CD4-positive, alpha-beta T cell treated with Interleukin-21 for 1 hour (primary cell): ENCODE measurements at places on chromosomes 11 and 22.

DNA sequence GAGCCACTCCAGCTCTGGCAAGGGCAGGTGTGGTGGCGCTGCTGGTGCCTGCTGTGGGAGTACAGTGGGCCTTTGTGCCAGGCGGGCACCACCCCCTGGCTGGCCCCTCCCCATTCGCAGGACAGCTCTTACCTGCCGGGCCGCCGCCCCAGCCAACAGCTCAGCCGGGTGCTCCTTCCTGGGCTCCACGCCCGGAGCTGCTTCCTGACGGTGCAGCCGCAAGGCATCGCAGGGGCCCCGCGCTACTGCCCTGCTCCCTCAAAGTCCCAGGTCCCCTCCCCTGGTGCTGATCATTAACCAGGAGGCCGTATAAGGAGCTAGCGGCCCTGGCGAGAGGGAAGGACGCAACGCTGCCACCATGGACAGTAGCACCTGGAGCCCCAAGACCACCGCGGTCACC is at the start of gene SLC5A1:
SLC5A1 (plus strand) TSS at position 338 of the 400 bp plus-strand sequence; CDS start at position 359, 21 bp downstream.
- no peak for DNase-seq

DNA sequence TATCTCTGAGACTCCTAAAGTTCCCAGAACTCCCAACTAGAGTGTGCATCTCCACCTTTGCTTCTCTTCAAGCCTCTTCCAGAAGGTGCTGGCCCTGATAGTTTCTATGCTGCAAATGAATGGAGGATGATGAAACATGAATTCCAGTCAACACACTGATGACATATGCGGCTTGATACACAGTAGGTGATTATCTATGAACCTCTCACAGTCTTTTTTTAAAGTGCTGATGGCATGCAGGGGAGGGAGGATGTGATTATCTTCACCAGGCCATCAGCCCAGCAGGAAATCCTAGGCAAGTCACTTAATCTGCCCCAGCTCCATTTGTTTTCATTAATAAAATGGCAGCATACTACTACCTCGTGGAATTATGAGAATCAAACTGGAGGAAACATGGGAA is 548.5 kb downstream of the SOX6 start:
- DNase-seq: no peak

DNA sequence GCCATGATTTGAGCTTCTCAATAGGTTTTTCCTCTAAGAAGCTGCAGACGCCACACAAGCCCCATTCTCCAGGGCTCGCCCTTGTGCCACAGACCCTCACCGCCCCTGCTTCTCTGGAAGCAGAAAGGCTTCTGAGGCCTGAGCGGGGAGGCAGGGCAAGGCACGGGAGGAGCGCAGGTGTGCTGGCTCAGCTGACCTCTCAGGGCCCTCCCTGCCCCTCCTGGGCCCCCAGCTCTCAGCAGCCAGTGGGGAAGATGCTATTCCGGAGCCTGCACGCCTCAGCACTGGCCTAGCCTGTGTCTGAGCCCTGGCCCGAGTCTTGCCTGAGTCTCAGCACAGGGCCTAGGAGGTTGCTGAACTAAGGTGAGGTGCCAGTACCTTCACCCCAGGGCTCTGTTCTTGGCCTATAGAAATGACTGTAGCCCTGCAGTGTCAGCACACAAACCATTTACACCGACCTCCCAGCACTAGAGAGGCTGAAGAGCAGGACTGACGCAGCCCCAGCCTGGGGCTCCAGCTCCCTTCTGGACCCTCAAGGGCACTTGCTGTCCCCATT is 47.1 kb upstream of the LMO1 start:
- no peak for DNase-seq

- no peak for DNase-seq
Observed at GRCh38 chr11:95519912-95520311, 269.7 kb downstream of the FAM76B start.

GRCh38 chr11:62664405-62665074 is 470 bp downstream of the C11orf98 start:
- DNase-seq: peak; percentile 64

DNA sequence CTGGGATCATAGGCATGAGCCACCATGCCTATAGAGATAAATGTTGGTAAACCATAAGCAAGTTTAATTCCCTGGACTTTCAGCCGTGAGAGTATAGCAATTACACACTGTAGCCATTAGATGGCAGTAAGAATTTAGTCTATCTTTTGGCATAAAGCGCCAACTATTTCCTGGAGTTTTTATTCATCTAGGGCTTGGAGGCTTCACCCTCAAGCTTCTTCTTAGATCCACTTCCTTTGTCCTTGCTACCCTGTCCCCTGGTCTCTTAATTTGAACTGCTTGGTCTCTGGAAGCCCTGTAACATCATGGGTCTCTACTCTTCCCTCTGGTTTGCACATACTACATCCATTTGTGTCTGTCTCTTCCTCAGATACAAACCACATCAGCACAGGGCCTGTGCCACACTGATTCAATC is 38.2 kb downstream of the OR10A6 start:
- DNase-seq: peak; percentile 53

- peak; percentile 94 for DNase-seq
Observed at GRCh38 chr11:128476729-128477128, 110.6 kb downstream of the ETS1 start.

- peak; percentile 72 for DNase-seq
Observed at GRCh38 chr11:118046051-118046963, 30.6 kb upstream of the TMPRSS4 start.

DNA sequence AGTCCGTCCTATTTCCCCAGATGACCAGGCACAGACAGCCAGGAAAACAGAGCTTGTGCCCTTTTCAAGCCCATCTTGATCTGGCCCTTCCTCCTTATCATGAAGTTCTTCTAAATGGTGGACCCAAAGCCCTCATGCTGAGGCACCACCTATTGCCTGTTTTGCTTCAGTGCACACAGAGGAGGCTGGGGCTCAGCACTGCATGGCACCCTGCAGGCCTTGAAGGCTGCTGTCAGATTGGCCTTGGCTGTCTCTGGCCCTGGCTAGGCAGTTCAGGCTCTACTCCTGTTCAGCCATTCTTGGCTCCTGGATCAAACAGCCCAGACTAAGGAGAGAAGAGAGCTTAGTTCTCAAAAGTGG is 49.2 kb downstream of the OTOG start:
- DNase-seq: no peak

DNA sequence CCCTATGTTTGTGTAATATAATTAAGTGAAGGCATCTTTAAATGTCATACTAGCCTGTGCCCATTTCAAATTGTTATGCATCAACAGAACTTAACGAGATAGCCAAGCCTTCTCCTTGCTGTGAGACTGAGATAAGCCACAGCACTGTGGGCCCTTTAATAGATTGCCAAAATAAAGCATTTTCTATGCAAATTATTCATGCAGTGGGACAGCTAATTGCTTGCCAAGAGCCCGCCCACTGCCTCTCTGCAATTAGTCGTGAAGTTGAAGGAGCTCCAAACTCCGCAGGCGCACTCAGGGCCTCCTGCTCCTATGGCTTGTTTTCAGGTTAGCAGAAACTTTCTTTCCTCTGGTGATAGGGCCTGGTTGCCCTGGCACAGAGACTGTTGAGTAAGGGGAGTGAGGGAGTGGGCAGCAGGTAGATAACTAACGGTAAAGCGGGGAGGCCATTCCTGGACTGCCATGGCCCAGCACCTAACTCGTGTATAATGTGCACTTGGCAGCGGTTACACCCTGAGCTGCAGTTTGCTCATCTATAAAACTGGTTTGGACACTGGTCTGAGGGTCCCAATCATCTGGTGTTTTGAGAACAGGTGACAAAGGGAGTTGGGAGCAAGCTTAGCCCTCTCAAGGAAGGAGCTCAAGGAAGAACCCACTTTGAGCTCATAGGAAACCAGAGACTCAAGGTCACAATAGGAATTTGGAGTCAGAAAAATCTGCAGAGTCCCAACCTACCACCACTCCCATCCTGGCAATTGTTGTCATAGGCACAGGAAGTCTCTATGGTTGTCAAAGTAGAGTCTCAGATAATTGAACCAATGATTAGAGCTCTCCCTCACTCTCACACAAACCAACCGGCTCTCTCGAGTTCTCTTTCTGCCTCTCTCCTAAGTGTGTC is 33.9 kb upstream of the RIC3 start:
- DNase-seq: no peak

- DNase-seq: no peak
Observed at GRCh38 chr22:26239581-26239980, 70.3 kb downstream of the SEZ6L start.

DNA sequence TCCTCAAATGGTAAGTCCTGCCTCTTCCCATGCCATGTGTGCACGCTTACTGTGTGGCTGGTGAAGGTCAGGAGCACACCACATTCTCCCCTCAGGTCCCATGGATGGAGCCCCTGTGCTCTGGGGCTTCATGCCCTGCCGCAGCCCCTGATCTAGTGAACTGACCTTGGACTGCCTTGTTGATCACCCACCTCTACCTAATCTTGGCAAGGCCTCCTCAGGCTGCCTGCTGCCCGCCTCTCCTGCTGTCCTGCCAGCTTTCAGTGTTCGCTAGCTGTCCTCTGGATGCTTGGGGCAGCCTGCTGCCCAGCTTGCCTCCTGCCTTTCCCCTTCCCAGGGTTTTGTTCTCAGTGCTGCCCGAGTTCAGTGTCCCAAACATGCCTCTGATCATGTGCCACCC is 38.1 kb downstream of the CABIN1 start:
- no peak for DNase-seq

DNA sequence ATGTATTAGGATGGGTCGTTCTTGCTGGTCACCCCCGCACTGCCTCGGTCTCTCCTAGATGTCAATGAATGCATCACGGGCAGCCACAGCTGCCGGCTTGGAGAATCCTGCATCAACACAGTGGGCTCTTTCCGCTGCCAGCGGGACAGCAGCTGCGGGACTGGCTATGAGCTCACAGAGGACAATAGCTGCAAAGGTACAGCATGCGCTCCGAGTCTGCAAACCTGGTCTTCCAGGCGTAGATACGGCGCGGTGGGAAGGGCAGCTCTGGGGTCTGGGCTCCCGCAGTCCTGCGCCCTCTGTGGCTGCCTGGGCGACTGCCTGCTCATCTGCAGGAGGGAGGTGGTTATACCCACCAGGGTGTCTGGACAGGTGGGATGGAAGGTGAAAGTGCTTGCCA is 31.0 kb downstream of the FBLN1 start:
- no peak for DNase-seq

DNA sequence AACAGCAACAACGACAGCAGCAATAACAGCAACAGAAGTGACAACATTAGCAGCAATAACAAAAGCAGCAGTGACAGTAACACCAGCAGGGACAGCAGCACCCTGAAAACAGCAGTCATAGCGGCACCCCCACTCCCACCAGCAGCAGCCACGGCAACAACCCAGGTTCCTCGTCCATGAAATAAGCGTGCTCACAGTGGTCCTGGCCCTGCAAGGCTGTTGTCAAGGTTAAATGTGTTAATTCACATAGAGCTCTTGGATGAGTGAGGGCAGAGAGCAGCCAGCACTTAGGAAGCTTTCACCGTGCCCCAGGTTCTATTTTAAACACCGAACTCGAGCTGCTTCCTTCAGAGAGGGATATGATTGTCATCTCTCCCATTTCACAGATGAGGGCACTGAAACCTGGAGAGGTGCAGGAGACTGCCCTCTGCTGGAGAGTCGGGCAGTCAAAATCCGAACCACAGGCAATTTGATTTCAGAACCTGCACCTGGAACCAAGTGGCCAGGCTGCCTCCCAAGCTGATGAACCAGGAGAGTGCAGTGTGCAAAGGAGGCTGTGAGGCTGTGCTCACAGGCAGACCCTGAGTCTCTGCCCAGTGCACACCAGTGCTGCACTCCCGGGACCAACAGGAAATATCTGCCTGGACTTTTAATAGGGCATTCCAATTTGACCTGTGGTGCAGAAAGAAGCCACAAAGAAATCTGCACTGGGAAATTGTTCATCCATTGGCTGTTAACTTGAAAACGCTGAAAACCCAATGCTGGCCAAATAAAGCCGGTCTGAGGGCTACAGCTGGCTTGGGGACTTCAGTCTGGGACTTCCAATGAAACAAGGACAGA is 22.9 kb upstream of the FGF3 start:
- DNase-seq: peak; percentile 9

- no peak for DNase-seq
Observed at GRCh38 chr11:68839911-68840641, 1.6 kb downstream of the CPT1A start.

DNA sequence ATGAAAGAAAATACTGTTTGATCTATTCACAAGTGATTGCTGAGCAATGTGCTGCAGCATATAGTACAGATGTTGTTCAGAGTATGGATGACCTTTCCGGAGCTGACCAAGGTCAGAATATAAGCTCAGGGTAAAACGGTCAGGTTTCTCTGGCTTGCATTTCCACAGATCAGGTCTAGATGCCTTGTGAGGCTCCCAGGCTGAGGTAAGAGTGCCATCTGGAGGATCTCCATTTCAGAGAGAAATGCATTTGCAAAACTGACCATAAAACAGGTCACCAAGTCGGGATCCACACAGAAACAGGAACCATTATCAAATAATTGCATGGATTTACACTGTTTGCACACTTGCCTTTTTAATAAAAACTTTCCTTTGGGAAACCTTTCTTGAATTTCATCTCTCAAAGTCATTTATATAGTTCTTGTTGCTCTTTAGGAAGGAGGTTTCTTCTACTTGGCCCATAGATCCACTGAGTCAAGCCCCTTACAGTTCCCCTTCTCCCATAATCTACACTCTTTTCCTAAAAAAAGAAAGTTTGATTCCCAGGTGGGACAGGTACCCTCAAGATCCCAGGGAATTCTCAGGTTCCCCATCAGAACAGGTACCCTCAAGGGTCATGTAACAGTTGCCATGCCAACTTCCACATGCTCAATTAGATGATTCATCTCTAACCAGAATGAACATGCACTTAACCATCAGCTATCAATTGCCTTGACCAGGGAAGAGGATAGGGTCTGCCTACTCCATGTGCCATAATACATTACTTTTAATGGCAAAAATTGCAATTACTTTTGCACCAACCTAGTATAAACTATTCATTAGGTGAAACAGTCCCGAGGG is 25.0 kb upstream of the TMPRSS5 start:
- DNase-seq: no peak

- DNase-seq: no peak
Observed at GRCh38 chr11:60929764-60930163, 5.5 kb downstream of the TMEM132A start.

- peak; percentile 95 for DNase-seq
Observed at GRCh38 chr11:48001438-48002021, 21.2 kb downstream of the PTPRJ start.

- no peak for DNase-seq
Observed at GRCh38 chr11:114610984-114611944, 15.7 kb upstream of the NXPE4 start.

GRCh38 chr11:65504674-65505465 is 6.0 kb downstream of the MALAT1 start:
- DNase-seq: peak; percentile 47
